ENCODE measurements at places on chromosomes 1 and 21.

GRCh38 chr1:227317523-227318015 is 723 bp downstream of the CDC42BPA start:
- peak; percentile 62 for DNase-seq

DNA sequence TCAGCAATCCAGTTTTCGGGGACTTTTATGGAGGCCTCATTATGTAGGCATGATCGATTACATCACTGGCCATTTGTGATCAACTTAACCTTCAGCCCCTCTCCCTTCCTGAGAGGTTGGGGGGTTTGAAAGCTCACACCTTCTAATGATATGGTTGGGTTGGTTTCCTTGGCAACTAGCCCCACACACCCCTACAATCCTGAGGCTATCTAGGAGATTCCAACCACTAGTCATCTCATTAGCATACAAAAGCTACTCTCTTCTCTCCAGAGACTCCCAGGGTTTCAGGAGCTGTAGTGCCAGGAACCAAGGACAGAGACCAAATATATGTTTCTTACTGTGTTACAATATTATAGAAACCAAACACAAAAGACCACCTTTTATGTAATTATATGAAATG is 35.2 kb upstream of the ZNF326 start:
- DNase-seq = no peak

DNA sequence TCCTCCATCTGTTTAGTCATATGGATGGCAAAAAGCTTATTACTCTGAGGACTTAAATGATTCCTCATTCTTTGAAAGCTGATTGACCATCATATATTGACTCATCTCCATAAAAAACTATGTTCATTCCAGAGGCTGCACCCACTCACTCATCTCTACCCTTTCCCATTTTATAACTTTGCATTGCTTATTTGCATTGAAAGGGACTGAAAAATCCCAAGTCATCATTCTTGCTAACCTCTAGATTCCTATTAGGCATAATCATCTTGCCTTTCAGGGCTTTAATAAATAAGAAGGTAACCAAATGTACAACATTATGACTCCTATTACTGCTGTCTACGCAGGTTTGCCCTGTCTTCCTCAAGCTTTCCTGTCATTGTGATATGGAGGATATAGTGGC is 1180.3 kb upstream of the B3GALT2 start:
- DNase-seq = no peak

DNA sequence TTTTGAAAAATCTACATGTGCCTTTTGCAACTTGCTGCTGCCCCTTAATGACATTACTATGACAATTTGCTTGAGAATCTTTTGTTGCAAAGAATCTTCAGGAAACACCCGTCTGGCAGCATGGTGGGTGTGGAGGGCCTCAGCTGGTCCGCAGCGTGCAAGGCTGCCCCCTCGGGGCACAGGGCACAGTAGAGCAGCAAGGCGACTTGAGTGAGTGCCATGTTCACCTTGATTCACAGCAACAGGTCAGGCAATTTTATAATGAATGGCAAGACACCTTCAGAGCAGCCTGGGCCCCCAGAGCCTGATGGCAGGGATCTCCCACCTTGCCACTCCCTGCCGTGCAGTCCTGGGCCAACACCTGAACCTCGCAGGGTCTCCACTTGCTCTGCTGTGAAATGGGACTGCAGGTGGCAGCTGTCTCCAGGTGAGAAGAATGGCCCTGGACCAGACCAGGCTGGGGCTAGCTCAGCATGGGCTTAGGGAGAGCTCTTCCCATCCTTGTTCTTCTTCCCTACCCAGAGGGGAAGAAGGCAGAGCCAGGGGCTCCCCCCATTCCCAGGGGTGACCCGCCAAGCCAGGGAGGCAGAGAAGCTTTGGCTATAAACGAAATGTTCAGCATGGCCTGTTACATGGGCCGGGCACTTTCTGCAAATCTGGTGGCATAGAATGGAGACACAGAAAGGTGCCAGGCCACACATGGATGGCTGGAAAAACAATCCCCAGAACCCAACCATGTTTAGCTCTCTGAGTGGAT is 34.5 kb upstream of the ACTRT2 start:
- DNase-seq = no peak

DNA sequence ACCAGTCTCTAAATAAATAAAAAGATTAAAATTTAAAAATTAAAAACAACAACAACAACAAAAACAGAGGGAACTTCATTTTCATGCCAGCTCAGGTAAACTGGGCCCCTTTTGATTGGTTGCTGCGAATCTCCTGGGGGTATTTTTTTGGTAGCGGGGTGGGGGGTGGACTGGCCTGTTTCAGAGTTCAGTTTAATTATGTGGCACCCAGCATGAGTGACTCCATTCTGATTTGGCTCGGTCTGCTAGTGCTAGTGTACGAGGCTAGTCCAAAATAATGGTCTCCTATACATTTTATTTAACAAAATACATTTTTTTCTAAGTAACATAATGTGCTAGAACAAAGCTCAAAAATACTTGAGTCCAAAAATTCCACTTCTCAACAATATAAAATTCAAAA is 18.2 kb downstream of the PDIK1L start:
- DNase-seq = no peak

DNA sequence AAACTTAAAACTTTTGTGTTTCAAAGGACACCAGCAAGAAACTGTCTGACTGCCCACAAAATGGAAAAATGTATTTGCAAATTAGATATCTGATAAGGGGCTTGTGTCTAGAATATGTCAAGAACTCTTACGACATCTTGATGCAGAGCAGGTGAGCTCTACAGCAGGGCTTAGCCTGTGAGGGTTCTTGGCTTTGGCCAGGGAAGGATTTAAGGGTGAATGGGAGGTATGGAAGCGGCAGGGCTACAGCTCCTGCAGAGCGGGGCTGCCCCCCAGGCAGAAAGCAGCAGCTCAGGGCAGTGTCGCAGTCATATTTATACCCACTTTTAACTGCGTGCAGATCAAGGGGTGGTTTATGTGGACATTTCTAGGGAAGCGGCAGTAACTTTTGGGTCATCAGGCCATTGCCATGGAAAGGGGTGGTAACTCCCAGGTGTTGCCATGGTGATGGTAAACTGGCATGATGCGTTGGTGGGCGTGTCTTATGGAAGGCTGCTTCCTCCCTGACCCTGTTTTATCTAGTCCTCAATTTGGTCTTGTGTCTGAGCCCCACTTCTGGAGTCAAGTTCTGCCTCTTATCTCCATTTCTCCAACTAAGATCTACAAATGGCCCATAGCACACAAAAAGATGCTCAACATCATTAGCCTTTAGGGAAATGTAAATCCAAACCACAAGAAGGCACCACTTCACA is 23.2 kb downstream of the MORN1 start:
- no peak for DNase-seq

- DNase-seq = no peak
Measured at GRCh38 chr1:82225421-82226185, 424.9 kb downstream of the ADGRL2 start.

Data from activated CD8-positive, alpha-beta memory T cell treated with anti-CD3 and anti-CD28 coated beads, Interleukin-2, amount 50 U/mL, for 48 hours (primary cell).